ENCODE measurements at places on chromosomes 1 and 21.

- peak; percentile 9 for DNase-seq
Measured at GRCh38 chr1:184387476-184388318, 868 bp downstream of the C1orf21 start.

- DNase-seq, result no peak
Measured at GRCh38 chr1:163823017-163823416, 501.3 kb downstream of the NUF2 start.

DNA sequence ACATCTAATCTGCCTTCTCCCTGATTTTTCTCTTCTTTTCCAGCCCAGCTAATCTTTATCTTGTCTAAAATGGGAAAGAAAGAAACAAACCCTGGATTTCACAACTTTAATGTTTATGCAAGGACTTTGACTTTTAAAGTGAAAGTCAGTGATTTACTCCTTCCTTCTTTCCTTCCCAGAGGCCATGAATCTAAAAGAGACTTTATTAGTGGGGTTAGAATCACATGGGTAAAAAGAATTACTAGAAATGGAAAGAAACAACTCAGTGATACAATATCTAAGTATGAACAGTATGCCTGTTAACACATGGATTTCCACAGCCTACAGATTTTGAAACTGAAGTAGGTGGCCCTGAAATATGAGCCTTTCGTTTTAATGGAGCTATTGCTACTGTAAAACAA lies 59.8 kb upstream of the KCNK2 start:
- DNase-seq, result no peak

DNA sequence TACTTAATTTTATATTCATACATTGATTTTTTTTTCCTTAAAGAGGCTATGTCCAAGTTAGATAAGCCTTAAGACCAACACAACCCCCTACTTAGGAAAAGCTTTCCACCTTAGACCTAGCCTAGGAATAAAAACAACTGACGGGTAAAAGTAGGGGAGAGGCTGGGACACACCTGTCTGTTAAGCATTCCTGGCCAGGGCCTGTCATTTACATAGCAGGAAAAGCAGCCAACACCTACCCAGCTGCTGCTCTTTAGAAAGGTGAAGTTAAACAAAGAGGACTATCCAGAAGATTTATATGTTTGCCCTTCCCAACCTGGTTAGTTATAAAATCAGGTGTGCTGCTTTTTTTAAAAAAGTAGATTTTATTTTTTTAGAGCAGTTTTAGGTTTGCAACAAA lies 29.1 kb upstream of the SAMD13 start:
- DNase-seq, result no peak

GRCh38 chr1:23910553-23911246 lies 2.5 kb downstream of the CNR2 start:
- DNase-seq, result peak; percentile 52

DNA sequence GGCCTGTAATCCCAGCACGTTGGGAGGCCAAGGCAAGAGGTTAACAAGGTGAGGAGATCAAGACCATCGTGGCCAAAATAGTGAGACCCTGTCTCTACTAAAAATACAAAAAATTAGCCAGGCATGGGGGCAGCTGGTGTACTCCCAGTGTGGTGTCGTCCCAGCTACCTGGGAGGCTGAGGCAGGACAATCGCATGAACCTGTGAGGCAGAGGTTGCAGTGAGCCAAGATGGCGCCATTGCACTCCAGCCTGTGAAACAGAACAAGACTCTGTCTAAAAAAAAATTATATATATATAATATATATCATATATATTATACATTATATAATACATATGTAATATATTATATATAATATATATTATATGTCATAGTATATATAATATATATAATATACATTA lies 249.2 kb upstream of the TPTE start:
- DNase-seq, result no peak

DNA sequence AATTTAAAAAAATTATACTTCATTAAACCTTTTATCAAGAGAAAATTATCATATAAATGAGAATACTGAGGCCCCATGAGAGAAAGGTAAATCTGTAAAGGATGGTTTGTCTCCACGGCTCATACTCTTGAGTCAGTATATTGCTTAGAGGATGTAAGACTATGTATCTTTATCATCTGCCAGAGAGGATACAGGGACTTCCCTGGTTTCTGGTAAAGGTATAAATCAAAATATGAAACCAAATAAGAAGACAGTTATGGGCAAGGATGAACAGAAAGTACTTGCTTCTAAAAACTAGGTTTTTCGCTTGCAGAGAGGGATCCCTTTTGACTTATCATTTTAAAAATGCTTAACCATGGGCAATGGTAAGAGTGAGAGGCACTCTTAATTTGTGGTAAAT lies 112.4 kb downstream of the POU2F1 start:
- DNase-seq, result peak; percentile 25

DNA sequence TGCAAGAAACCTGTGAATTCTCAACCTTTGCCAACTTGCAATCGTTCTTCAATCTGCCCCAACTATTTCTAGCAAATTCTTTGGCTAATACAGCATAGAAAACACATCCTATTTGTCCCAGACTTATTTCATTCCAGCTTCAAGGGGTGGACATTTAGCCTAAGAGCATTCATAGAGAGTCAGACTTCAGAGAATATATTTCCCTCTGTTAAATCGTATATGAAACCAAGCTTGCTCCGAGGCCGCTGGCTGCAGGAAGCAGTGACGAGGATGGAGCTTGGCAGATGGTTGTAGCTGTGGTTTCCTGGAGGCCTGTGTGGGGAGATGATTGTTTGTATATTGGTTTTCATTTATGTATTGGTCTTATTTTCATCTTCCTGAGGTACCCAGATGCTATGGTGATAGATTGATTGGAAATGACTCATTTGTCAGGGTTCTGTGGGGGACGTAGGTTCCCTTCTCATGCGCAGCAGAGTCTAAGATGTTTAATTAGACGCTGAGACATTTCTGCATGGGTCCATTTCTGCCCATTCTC lies 26.1 kb downstream of the MAN1C1 start:
- DNase-seq, result peak; percentile 23

GRCh38 chr21:18114810-18115209 lies 129.8 kb upstream of the CHODL start:
- no peak for DNase-seq

DNA sequence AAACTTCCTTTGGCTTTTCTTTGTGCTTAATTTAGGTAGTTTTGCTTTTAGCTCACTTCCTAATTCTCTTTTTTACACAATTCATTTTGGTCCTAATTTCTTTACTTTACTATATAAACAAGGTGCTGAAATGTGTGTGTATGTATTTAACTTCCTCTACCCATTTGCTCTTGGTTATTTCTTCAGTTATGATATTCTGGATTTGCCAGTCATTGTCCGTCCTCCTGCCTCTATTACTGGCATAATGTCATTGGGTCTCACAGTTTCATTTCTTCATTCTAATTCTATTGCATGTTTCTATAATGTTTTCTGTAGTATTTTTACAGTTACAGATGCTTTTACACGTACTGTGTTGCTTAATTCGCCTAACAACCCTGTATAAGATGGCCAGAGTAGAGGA lies 96.2 kb downstream of the ZMYM4 start:
- DNase-seq, result peak; percentile 31

GRCh38 chr1:25700626-25701025 lies 84.0 kb downstream of the MAN1C1 start:
- DNase-seq, result peak; percentile 11

- DNase-seq, result peak; percentile 28
Measured at GRCh38 chr1:94329986-94330385, 88.2 kb upstream of the ABCD3 start.

- no peak for DNase-seq
Measured at GRCh38 chr1:93537396-93537795, 89.5 kb downstream of the FNBP1L start.

DNA sequence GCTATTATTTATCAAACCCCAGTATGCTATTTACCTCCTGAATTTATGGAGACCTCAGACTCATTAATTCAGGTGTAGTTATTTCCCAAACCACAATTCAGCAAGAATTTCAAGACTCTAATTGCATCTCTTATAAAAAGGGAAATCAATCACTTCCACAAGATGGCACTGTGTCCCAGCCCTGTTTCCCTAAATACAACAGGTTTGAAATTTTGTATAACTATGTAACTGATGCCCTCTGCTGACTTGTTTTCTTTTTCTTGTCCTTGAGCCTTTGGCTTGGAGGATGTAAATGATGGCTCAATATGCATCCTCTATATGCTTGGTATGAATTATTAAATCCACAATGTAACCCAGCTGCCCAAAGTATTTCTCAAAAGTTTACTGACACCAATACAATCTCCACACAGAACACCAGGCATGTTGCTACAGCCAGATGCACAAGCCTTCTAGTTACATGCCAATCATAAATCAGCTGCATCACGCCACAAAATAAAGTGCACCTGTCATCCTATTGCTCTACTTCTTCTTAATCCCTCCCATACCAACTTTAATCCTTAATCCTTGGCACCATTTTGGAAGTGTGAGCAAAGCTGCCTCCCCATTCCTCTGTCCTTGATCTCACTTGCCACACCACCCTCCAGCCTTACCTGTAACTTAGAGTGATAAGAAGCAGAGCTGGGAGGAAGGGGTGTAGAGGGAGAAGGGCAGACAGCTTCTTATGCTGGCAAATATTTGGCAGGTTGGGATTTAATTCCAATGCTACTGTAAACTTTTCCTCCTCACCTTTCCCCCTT lies 9.0 kb downstream of the C1orf105 start:
- DNase-seq, result peak; percentile 89

- no peak for DNase-seq
Measured at GRCh38 chr1:16019644-16020277, 1.9 kb upstream of the HSPB7 start.

- no peak for DNase-seq
Measured at GRCh38 chr1:59569198-59569597, 245.6 kb upstream of the HOOK1 start.

DNA sequence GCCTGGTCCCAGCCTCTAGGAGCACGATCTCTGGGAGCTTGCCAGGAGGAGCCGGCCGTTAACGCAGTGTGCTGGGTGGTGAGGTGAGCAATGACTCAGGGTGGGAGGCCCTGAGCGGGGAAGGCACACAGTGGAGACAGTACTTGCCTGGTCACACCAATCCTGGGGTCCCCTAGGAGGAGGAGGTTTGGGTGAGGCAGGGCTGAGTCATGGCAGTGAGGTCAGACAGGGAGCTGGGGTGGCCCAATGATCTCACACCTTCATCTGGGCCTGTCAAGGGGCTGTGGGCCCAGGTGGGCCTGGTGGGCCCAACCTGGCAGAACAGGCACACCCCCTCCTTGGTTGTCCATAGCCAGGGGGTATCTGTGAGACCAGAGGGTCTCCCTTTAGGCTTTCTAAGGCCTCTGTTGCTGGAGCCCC lies 8.6 kb upstream of the EDN2 start:
- DNase-seq, result no peak

DNA sequence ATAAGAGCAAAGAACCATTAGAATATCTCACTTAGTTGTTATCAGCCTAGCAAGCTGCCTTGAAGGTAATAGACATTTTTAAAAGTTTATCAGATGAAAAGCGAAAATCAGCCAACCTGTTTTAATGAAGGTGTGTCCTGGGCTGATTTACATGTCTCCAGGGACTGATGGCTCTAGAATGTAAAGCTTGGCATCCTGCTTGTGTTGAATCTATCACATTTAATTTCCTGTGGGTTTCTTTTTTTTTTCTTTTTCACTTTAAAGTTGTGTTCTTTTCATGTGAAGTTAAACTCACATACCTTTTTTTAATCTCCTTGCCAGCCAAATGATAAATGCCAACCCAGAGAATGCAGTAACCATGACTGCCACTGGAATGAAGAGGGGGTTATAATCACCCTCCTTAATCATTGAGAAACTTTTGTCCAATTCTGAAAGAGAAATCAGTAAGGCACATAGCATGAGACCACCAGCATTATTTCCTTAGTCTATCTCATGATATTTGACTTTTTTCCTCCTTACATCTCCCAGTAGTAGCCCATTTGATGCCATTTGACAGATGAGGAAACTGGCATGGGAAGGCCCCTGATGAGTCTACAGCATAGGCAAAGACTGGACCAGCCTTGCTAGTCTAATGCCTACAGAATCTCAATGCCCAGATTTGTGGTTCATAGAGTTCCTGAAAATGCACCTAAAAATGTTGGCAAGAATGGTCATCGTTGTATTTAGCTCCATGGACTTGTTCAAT lies 10.0 kb downstream of the SELL start:
- DNase-seq, result no peak

GRCh38 chr1:108089477-108089876 lies 110.7 kb downstream of the SLC25A24 start:
- no peak for DNase-seq

GRCh38 chr1:29284286-29284960 lies 48.1 kb downstream of the PTPRU start:
- no peak for DNase-seq

DNA sequence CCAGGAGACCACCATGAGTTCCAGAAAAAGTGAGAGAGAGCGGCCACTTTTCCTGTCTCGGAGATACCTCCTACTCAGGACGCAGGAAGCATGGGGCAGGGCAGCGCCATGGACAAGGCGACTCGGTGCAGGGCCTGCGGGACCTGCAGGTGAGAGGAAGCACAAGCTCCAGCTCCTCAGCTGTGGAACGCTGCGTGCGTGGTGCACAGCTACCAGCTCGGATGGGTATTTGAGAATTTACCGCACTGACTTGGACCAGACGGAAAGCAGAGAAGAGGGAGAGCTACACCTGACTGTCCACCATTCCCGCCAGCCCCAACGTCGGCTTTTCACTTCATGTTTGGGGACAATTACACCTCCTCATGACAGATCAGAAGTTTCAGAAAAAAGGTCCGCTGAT lies 8.2 kb upstream of the CDK11A start:
- no peak for DNase-seq

- no peak for DNase-seq
Measured at GRCh38 chr1:247110627-247111258, 6.6 kb upstream of the ZNF669 start.

Data from NAMALWA (cell line).